EH (cell line): ENCODE measurements at places on chromosomes 4 and X.

DNA sequence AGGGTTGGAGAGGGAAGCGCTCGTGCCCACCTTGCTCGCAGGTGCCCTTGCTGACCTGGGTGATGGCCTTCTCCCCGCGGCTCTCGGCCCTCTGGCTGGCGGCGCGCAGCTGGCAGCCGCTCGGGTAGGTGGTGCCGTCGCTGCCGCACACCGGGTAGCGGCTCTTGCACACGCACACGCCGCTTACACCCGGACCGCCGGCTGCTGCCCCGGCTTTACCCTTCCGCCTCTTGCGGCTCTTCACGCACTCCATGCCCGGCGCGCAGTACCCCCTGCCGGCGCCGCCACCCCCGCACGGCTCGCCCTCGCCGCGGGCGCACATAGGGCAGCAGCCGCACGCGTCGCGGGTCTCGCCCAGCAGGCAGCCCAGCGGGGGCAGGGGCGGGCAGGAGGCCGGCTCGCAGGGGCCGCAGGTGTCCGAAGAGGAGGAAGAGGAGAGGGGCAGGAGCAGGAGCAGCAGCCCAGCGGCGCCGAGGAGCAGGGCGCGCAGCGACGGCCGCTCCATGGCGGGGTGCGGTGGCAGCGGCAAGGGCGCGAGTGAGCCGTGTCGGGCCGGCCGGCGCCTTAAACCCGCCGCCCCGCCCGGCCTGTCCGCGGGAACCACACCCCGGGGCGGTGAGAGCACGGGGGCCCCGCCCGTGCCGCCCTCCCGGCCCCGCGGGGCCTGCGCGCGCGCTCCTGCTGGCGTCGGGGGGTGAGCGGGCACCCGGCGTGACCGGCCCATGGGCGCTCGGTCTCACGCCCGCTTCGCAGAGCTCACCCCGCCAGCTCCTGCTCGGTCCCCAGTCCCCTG lies at the start of gene IGFBP7:
IGFBP7 (minus strand) TSS at position 539 of the 793 bp plus-strand sequence; CDS start at position 505, 34 bp downstream.
- peak; percentile 80 for DNase-seq

DNA sequence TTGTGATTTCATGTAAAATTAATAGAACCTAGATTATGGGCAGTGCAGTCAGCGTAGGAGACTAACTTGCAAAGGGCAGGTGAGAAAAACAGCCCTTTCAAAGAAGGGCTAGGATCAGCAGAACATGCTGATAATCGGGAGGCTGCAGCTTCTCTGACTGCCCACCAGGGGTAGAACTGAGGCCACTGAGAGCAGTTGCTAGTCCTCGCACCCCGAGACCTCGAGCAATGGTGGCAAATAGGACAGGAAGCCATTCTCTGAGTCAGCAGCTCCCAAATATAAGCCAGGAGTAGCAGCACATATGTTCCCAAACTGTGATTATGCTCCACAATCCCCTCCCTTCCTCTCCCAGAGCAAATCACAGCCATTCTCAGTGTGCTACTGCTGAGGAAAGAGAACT lies 186.5 kb downstream of the MSL3 start:
- DNase-seq, result peak; percentile 67

DNA sequence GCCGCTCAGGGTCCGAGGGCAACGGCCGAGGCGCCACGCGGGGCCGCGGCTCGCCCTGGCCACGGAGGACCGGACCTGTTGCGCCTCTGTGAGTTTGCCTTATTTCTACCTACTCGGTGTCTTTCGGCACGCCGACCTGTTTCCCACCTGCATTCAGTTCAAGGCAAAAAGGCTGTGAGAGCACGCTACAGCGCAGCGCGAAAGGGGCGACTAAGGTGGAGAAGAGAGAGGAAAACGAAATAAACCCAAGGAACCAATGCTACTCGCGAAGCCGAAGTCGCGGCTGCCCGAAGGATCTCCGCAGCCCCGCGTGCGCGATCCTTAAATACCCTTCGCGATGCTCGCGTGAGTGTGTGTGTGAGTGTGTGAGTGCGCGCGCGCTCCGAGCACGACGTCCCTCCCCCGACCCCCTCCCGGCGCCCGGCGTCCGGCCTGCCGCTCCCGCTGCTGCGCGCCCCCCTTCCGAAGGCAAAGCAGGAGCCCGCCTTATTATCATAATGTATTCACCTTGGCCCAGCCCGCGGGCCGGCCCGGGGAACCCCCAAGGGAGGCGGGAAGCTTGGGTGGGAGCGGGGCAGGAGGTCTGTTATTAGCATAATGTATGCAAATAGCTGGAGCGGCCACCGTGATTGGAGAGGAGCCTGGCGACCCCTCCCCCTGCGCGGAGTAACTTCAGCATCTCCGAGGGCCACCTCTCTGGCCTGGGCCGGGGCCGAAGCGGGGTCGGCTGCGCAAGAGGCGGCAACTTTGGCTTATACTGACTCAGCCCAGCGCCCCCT lies at the start of gene COL25A1:
COL25A1 (minus strand) TSS at position 298 of the 779 bp plus-strand sequence.
- peak; percentile 40 for DNase-seq

- no peak for DNase-seq
These were observed 58.4 kb downstream of the SYNPO2 start for GRCh38 chr4:118947095-118947494.

DNA sequence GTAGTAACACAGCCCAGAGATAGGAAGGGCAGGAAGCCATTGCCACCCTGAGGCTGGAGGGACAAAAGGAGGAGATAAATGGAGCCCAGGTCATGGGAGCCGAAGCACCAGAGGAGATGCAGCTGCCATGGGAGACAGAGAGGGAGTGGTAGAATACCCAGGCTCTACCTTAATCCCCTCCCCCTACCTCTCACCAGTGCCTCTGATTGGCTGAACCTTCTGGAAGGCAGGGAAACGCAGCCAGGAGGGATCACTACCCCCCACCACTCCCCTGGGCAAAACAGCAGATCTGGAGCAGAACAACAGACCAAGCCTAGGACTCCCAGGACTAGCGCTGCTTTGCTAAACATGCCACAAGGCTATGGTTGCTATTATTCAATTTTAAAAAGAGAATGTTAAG lies 114.2 kb downstream of the ZNF827 start:
- DNase-seq, result no peak

GRCh38 chrX:29699239-29699638 lies 516.1 kb upstream of the MAGEB2 start:
- peak; percentile 38 for DNase-seq

DNA sequence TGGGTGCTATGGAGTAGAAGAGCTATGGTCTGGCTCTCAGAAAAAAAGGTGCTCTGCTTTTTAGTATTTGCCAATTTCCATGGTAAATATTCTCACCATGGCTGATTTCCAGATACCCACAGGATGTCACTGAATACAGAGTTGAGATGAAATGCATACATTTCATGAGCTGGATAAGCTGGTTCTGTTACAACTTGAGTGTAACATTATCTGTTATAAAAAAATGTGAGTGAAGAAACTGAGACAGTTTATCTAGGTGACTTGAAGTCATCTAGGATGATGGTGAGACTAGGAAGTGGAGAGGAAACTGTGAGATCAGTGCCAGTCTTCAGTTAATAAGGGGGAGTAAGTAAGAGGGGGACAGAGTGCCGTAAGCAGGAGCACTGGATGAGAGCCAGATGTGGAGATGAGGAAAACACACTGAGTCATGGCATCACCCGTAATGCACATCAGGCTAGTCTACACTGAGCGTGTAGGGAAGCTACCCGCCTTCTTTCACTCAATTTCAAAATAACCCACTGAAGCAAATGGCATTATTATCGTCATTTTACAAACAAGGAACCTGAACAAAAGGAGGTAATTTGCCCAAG lies 5.0 kb downstream of the HPSE start:
- DNase-seq, result peak; percentile 30

GRCh38 chr4:13840502-13841190 lies 213.1 kb upstream of the BOD1L1 start:
- DNase-seq, result no peak

DNA sequence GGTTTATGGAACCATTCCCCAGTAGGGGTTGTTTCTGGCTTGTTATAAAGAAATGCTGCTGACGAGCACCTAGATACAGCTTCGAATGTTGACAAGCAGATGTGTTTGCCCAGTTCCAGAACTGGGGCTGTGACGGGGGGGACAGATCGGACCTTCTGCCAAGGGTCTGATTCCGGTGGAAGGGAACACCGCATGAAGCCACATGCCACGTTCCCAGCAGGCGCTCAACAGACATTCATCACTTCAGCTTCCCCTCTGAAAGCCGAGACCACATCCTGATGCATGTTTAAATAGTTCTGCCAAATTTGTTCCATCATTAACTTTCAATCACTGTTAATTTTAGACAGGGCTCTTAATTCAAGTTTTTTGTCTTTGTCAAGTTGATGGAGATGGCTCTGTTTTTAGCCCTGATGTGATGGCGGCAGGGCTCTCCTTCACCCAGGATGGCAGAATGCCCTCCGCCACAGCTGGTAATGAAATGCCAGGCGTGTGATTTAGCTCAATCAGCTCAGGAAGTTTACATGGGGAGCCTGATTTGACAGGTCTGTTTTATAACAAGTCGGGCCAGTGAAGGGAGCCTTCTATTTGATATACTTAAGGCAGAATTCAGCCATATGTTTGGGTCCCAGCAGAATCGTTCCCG lies 57.4 kb downstream of the PSAPL1 start:
- DNase-seq, result no peak

- DNase-seq, result no peak
These were observed 708.9 kb upstream of the HS3ST1 start for GRCh38 chr4:12137575-12137974.

DNA sequence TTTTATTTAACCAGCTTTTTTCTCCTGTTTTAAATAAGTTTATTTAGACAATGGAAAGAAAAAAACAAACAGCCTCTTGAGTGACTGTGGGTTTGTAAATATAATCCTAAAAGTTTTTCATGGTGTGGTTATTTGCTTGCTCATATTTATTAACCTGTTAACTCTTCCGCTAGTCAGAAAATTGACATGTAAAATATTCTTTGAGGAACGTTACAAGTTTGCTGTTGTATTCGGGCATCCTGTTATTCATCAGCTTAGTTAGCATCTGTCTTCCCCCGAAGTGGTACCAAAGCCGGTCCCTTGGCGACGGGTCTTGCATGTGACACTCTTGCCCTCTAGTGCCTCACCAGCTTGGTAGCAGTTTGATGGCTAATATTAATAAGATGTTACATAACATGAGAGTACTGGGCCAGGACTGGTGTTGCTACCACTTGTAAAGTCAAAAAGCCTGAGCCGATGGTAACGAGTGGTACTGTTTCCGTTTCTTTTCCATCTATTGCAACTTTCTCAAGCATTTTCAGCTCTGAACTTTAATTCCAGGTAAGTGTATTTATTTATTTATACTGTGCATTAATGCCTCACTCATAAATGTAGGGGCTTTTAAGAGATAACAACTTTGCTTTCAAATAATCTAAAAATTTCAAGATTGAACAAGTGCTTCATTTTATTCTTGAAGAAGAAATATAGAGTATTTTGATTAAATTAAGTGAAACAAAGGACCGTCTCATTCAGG lies at the start of gene NDST3:
NDST3 (plus strand) TSS at position 434 of the 733 bp plus-strand sequence. CDS start 19,425 bp downstream, outside the sequence.
- peak; percentile 73 for DNase-seq

GRCh38 chrX:45766981-45767501 lies 566.4 kb upstream of the DIPK2B start:
- DNase-seq, result peak; percentile 69

- no peak for DNase-seq
These were observed 105.9 kb upstream of the TENM3 start for GRCh38 chr4:182137343-182137742.

DNA sequence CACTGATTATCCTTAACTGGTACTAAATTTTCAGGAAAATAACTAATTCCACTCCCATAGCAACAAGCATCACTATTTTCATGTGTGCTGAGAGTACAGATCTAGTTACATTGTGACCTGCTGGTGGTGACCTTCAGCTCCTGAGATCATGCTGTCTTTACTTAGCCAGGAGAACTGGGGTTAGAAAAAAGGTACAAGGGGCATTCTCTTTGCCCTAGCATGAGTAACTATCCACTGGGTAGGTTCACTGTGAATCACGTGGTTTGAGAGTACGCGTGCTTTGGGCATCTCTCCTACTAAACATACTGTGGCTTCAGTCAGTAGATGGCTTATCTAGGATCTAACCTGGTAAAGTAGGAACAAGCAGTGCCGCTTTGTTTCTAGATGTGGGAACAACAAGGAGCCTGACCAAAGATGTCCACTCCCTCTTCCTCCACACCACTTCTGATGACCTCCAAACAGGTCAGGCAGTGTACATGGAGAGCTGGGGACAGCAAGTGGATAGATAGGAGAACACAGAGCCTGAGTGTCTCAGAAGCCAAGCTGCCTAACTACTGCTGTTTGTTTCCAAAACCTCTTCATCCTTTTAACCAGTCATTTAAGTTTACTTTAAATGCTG lies 90.2 kb downstream of the CBR4 start:
- DNase-seq, result no peak

GRCh38 chrX:109362101-109362500 lies 119.8 kb downstream of the GUCY2F start:
- DNase-seq, result no peak

DNA sequence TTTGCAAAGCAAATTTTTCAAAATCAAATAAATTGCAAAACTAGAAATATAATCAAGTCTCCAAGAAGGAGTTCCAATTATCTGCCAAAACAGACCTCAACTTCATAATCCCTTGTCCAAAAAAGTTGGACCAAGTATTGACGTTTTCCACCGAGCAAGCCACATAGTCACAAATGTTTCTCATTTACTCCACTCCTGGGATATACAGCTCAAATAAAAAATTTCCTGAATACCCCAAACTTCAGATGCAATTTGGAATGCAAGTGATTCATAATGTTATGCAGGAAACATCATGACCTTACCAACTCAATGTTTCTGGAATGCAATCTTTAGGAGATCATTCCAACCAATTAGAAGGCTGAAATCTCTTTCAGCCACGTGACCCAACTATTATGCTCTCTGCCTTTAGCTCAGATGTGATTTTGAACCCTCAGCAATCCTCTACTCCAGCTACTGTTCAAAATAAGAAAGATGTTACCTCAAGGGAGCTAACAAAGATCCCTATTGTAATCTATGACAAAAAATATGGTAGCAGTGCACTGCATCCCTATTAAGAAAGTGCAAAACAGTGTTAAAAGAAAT lies 72.4 kb downstream of the PRDM5 start:
- peak; percentile 87 for DNase-seq

- DNase-seq, result no peak
These were observed 41.9 kb downstream of the SLC34A2 start for GRCh38 chr4:25697516-25697915.

DNA sequence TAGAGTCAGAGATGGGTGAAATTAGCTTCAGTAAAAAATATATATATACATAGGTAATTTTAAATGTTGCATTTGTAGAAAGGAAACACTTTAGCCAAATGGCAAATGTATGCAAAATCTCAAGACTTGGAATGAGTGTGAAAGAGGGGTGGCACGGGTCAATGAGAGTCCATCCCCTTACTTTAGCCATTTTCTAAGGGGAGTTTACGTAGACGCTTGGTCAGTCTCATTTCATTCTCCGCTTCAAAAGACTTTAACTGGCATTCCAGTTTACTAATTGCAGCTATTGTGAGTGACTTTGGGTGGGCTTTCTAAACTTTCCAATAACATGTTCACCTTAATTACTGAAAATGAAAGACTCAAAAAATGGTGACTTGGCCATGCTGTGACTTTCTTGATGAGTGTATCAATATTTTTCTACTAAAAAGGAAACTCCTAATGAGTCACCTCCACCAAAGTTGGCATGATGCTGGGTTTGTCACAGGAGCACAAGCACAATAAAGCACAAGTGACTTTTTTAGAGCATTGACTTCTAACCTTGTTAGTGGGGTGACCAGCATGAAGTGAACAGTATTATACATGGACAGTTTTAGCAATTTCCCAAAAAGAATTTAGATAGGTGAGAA lies 356.0 kb upstream of the RASGEF1B start:
- DNase-seq, result no peak
